Activated CD4-positive, alpha-beta T cell treated with anti-CD3 and anti-CD28 coated beads, Interleukin-2, amount 50 U/mL, for 48 hours (primary cell): ENCODE measurements at places on chromosomes 5 and 9.

- no peak for DNase-seq
These were observed 13.5 kb downstream of the SDHA start for GRCh38 chr5:231661-232060.

- no peak for DNase-seq
These were observed 110.0 kb upstream of the DHFR start for GRCh38 chr5:80764786-80765185.

DNA sequence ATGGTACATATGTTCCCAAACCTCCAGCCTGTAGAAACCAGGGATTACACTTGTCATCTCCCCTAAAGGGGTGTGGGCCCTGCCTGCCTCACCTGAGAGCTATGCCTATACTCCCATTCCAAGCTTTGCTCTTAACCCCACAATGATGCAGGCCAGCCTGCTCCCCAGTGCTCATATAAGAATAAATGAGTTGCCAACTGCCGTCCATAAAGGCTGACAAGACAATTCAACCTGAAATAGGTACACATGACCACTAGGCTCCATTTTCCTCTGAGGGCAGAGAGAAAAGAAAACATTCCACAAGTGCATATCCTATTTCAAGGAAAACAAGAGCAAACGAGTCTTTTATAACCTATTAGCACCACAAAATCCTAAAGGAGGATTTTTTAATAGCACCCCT is 28.4 kb downstream of the SKP1 start:
- DNase-seq, result no peak

DNA sequence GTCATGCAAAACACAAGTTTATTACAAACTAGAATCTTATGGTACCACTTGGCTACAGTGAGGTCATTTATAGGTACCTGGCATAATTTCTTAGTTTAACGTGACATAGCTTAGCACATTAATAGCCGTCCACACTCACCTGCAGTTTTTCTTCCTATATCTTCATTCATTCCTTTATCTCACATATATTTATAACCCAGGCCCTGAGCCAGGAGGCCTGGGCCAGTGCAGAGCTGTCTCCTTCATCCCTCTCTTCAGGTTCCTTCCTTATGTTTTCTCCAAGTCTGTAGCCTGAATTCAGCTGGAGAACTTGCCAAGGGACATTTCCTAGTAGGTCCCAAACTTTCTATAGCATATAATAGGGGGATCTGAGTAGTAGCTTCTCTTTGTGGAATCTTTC is 367.9 kb upstream of the SGCD start:
- DNase-seq, result no peak

GRCh38 chr5:146802945-146803522 is 75.5 kb downstream of the PPP2R2B start:
- DNase-seq, result no peak

DNA sequence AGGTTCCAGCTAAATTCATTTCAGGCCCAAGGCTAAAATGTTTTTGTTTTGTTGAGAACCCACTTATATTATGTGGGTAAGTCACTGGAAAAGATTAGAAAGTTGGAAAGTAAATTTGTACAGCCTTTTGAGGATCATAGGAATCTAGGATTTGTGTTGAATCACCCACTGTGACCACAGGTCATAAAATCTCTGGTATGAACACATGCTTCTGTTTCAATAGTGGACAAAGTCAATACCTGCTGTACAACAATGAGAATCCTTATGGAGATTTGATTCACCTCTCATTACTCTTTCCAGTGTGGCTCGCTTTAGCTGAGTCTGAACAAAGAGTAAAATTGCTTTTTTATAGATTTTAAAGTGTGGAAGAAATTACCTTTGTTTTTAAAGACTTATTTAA is 369.5 kb downstream of the TMEM167A start:
- DNase-seq, result no peak

- DNase-seq, result no peak
These were observed 314.5 kb upstream of the RFX3 start for GRCh38 chr9:3840311-3840710.

- DNase-seq, result no peak
These were observed 69.7 kb downstream of the ARHGAP26 start for GRCh38 chr5:142839711-142840346.

GRCh38 chr5:142645456-142645855 is 40.4 kb downstream of the FGF1 start:
- DNase-seq, result no peak

DNA sequence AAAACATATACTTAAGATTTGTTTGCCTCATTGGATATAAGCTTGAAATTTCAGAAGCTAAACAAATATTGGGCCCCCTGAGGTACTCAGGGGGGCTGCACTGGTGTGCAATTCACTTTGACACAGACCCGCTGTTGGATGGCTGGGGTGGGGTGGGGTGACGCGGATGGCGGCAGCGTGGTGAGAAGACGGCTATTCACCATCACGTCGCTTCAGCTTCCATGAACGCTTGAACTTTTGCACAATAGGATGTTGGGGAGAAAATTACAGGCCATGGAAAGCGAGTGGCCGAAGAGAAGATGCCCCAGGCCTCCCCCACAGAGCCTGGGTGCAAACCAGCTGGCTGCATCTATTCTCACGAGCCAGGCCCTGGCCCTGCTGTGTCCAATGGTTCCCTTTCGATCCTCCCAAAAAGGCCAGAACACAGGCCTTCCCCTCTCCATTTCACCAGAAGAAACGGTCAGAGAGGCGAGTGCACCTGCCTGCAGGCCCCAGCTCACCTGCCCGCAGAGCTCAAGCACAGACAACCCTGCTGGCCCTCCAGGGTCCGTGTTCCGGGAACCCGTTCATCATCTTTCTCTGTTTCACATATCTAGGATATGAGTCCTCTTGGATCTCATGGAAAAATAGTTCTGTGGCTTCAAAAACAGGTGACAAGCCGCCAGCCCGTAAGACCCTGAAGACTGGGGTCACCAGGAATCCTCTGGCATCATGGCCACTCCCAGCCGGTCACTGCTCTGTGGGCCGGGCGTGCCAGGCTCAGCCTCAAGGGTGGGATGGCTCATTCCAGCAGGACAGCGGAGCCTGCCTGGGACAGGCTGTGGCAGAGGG is 46.8 kb upstream of the SARDH start:
- DNase-seq, result no peak

DNA sequence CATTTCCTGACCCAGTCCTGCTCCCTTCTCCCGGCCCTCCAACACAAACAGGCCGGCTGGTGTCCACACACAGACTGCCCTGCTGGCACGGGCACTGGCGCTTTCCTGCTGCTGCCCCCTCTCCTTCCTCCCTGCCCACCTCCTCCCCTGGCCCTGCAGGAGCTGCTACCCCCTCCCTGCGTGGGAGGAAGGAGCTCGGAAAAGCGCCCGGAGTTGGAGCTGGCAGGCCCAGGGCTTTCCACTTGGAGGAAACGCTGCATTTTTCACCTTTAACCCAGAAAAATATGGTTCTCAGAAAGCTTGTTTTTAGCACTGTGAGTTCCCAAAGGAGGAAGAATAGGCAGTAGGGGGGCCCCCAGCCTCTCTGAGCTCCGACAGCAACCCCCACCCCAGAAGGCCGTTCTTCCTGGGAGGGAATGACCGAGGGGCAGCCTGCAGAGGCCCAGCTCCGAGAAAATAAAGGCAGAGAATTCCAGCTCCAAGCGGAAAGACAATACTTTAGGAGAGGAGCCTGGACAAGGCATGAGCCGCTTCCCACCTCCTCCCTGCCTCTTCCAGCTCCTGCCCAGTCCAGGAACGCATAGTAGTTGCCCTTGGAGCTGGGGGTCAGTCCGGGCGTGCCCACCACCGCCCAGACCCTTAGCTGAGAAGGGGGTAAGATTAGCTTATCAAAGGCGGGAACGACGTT is 88.9 kb downstream of the LIFR start:
- no peak for DNase-seq

DNA sequence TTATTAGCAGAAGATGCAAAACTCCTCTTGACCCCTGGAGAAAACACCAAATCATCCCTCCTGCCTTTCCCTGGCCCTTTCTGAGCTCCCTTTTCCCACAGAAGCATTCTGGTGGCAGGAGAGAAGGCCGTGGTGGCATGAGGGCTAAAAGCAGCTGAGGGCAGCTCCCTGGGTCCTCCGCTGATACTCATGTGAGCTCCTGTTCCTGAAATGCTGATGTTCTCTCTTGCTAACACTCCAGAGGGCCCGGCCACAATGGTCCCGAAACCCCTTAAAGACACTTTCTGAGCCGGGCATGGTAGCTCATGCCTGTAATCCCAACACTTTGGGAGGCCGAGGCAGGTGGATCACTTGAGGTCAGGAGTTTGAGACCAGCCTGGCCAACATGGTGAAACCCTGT is 183.1 kb downstream of the HSPA4 start:
- no peak for DNase-seq

DNA sequence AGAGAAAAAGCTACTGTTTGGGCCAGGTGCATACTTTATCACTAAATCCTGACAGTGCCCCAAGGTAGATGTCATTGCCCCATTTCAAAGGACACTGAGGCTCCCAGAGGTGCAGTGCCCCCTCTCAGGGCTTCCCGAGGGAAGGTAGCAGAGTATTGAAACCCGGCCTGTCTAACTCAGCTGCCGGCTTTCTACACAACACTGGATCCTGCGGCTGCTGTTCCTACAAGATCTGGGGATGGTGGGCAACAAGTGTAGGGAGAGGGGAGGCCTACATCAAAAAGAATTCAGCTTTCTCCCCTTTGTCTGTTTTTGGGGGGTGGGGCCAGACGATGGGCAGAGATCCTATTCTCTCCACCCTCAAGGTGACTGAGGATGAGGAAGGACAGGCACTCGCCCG is 200.8 kb downstream of the DAB2IP start:
- no peak for DNase-seq

- DNase-seq, result no peak
These were observed 11.7 kb downstream of the DNAJB5 start for GRCh38 chr9:35001285-35001677.

- DNase-seq, result peak; percentile 54
These were observed 99.3 kb downstream of the ACTBL2 start for GRCh38 chr5:57383093-57383861.

- DNase-seq, result no peak
These were observed 48.6 kb upstream of the KCNMB1 start for GRCh38 chr5:170437621-170438375.

DNA sequence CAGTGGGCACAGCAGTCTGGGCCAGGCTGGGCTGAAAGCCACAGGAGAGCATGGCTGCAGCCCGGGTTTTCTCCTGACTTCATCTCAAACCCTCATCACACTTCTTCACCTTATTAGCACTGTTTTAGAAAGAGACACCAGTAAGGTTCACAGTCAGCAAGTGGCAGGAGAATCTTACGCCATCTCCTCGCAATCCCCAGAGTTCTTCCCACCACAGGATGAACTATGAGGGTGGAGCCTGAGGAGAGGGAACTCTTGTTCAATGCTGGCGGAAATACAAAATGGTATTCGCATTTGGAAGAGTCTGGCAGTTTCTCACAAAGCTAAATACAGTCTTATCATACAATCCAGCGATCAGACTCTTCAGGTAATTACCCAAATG is 14.7 kb downstream of the BICD2 start:
- no peak for DNase-seq

GRCh38 chr5:39469176-39469575 is 44.4 kb upstream of the DAB2 start:
- DNase-seq, result no peak

DNA sequence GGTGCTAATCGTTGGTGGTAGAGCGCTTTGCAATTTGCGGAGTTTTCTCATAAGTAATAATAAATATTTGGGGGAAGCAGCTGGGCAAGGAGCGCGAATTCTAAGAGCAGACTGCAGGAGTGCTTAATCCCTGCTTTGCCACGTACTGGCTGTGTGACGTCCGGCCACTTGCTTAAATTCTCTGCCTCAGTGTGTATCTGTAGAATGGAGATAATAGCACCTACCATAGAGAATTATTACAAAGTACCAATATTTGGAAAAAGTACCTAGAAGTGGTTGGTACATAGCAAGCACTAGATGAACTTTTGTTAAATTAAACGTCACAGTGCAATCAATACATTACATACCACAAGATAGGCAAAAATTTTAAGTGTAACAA is 598 bp upstream of the TMED7 start:
- DNase-seq, result no peak

DNA sequence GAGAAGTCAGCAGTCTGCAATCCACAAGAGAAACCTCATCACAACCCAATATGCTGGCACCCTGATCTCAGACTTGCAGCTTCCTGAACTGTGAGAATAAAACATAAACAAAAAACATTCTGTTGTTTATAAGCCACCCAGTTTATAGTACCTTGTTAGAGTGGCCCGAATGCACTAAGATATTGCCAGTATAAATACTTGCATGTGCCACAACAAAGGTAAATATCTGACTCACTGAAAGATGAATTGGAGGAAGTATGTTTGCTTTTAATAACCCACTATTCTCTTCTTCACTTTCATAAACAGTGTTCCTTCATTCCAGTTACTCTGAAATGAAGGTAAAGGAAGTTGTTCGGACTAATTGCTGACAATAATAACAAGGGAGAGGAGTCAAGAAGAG is 1163.4 kb upstream of the CDH6 start:
- no peak for DNase-seq

DNA sequence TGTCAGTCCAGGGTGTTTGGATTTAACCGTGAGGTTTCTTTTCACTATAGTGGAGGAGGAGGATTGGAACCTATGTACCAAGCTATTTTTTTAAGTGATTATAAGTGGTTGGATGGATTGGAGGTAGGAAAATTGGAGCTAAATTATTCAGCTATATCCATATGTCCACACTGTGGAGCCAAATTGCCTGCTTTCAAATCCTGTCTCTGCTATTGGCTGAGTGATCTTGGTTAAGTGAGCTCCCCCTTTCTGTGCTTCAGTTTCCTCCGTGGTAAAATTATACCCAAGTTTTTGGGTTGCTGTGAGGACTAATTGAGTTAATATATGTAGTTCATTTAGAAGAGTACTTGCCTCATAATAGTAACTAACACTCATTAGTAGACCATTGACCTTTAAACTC is 2.5 kb downstream of the CENPP start:
- no peak for DNase-seq

DNA sequence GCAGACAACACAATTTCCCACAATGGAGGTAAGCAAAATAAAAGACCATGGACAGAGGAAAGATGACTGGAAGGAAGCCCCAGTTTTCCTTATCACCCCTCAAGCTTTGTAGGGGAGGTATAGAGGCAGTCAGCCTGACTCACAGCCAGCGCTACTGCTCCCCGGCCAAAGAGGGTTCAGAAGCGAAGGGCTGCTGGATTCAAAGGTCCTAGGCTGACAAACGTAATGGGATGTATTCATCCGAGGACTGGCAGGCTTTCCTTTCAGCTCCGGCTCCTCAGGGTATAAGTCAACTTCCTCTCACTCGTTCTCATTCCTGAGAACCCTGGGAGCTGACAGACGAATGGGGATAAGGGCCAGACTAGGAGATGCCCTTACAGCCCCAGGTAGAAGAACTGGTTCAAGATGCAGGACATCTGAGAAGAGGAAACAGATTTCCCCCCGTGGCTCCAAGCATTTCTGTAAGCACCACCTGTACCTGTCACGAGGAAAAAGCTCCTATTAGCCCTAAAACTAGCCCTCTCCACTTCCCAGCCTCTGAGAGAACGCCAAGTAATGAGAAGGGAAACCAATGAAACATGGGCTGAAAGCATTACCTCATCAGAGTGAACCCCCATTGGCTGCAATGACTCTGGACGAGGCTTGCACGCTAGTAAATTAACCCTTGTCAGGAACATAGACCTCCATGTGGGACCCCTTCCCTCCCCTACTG is 22.1 kb upstream of the FAM13B start:
- no peak for DNase-seq

- no peak for DNase-seq
These were observed 143.7 kb downstream of the ARHGAP26 start for GRCh38 chr5:142913728-142914338.

- no peak for DNase-seq
These were observed 232.7 kb downstream of the EFNA5 start for GRCh38 chr5:107437986-107438510.

GRCh38 chr9:94600258-94600657 is 6.6 kb upstream of the FBP2 start:
- no peak for DNase-seq

GRCh38 chr5:39619168-39619818 is 194.5 kb upstream of the DAB2 start:
- no peak for DNase-seq
